A172 (cell line): ENCODE measurements at places on chromosomes 6 and 20. TPM values are rescaled to one million over a fixed set of nuclear protein-coding genes. Genes with fewer than 3 reads are reported as not detected.

The NRSN2 gene
- total RNA-seq = 28.5 and 45.1 TPM in 2 replicates

The SOBP gene
- total RNA-seq = not detected in 2 replicates

- DNase-seq = no peak
Observed at GRCh38 chr6:152859225-152859624, 108.6 kb downstream of the VIP start.

DNA sequence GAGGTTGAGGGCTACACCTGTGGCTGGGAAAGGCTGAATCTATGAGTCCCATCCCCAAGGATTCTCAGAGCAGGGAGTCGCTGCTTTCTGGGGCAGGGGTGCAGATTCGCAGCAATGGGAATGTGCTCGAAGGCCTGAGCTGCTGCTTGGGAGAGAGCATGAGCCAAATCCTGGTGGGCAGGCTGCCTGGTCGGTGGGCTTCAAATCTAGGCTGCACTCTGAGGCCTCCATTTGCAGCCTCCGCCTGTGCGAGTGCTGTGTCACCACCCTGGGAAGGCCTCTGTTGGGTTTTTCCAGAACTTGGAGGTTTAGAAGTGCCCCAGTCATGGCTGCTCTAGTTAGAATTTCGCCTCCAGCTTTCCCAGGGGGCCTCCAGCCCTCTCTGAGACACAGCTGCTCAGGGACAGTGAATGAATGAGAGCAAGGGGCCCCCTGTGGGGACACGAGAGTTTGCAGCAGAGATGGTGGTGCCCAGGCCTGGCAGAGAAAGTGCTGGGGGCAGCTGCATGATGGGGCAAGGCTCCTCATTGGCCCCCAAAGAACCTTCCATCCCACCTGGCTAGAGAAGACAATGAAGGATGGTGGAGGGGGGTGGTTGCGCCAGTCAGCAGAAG, 31.1 kb upstream of the RNF24 start:
- DNase-seq = no peak

- no peak for DNase-seq
Observed at GRCh38 chr20:10655720-10656669, 17.8 kb downstream of the JAG1 start.

- DNase-seq = no peak
Observed at GRCh38 chr6:11968241-11968806, 43.8 kb upstream of the HIVEP1 start.
